SW480 (cell line): ENCODE measurements at places on chromosomes 6 and 20.

DNA sequence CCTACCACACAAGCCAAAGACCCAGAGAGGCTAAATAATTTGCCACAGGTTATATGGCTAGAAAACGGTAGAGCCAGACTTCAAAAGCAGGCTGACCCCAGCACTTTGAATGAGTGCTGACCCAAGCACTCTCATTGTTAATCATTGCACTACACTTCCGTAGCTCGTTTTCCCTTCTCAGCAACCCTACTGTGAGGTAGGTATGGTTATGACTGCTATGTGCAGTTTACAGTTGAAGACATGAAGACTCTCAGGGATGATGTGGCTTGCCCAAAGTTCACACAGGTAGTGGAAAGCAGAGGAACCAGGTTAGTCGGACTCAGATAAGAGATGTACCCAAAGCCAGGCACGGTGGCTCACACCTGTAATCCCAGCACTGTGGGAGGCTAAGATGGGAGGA, 33.5 kb upstream of the RIMS4 start:
- no peak for DNase-seq

DNA sequence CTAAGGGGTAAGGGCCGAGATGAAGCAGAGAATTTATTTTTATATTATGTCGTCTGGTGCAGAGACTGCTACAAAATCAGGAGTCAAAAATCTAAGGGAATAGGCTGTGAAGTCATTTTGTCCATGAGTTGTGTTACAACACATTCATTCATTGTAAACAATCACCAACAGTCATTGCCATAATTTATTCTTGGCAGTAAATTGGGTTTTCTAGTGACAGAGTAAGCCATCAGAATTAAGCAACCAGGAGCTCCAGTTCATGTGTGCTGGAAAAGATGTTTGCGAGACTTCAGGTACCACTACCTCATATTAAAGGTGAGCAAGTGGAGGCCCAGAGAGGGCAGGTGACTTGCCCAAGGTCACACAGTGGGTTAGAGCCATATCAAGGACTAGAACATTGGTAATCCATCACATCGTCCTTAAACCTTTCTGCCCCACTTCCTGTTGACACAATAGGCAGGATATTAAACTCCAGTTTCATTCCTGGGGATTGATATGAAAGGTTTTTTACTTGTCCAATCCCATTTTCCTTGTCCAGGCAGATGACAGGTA, 46.0 kb downstream of the E2F3 start:
- DNase-seq, result no peak

- DNase-seq, result no peak
Observed at GRCh38 chr6:8020083-8020482, 44.1 kb downstream of the BLOC1S5 start.

GRCh38 chr6:81376745-81377144, 375.7 kb downstream of the TENT5A start:
- no peak for DNase-seq

- DNase-seq, result no peak
Observed at GRCh38 chr6:71289802-71290175, 1.2 kb downstream of the OGFRL1 start.

DNA sequence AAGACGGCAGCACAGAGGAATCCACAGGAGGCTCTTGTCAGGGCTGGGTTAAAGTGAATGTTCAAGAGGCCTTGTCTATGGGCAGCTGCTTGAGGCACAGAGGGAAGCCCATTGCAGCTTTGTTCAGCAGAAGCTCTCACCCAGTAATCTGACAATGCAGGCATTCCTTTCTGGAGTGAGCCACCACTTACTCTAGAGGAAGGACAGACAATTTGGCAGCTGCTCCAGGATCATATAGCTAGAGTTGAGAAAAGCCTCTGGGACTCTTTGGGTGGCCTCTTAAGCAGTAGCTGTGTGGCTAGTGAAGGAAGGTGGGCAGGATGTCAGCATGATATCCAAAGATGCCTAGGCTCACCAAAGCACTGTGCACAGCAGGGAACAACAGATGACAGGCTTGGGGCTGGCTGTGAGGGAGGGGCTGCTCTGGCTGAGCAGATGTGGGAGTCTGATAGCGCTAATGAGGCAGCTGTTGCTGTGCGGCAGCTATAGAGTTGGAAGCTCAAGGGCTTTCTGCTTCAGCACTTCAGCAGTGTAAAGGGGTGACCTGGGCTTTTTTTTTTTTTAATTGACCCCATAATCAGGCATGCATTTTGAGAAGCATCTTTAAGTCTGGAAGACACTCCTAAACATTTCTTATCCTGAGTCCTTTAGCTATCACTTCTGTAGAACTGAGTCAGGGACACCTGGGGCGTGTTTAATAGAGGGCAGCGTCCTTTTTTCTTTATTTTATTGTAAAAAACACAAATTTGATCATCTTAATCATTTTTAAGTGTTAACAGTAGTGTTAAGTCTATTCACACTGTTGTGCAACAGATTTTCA, 27.2 kb downstream of the CMTR1 start:
- DNase-seq, result no peak

- DNase-seq, result no peak
Observed at GRCh38 chr6:13135152-13135551, 193.2 kb downstream of the TBC1D7 start.

DNA sequence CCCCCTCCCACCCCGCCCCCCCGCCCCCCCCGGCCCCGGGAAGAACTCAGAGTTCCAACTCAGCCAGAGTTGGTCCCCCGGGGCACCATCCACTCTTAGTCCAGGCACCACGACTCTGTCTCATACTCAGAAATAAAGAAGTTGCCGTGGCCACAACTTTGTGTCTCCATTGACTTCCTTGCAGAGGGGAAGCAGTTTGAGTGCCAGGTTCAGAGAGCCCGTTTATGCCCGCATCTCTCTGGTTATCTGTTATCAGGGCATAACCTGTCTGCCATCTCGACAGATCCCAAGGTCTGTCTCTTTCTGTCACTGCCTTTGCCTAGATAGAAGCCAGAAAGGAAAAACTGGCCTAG, 605 bp downstream of the CDC5L start:
- peak; percentile 11 for DNase-seq

- peak; percentile 56 for DNase-seq
Observed at GRCh38 chr6:4732691-4733315, 43.4 kb upstream of the CDYL start.

GRCh38 chr6:22921828-22922227, 352.5 kb downstream of the HDGFL1 start:
- no peak for DNase-seq

- DNase-seq, result peak; percentile 78
Observed at GRCh38 chr20:41692479-41693135, 74.4 kb upstream of the CHD6 start.

GRCh38 chr20:14336686-14337085, 726 bp downstream of the FLRT3 start:
- peak; percentile 38 for DNase-seq

- no peak for DNase-seq
Observed at GRCh38 chr20:20226554-20226953, 141.3 kb upstream of the INSM1 start.

- no peak for DNase-seq
Observed at GRCh38 chr6:54810147-54810546, 36.4 kb upstream of the FAM83B start.

DNA sequence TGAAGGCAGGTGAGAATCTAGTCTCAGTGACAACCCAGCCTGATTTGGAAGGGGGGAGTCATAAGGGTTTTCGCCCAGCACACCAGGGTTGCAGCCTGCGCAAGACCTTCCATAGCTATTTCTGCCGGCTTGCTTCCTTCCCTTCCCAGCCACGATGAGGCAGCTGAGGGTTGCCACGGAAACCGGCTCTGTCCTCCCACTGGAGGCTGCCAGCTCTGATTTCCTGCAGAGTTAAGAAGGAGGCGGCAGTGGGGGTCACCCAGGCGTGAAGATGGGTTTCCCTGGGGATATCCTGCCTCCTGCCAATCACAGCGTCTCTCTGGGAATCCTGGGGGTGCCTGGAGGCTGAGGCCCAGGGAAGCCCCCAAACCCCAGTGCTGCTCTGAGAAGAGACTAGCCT, 23.1 kb upstream of the KCNB1 start:
- no peak for DNase-seq

GRCh38 chr6:53943395-53943794, 148.6 kb downstream of the LRRC1 start:
- no peak for DNase-seq

DNA sequence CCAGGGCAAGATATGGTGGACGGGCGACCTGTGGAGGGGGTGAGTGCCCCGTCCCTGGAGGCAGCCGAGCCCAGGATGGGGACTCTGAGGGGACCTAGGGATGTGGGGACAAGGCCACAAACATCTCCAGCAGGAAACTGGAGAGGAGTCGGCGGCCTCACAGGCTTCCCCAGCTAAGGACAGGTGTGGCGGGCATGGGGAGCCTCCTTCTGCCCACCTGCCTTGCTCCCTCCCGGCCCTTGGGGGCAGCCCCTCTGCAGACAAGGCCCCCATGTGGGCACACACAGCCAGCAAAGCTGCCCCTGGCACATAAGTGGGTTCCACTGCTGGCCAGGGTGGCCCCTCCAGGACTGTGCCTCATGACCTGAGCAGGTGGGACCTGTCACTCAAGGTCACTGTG, 4.6 kb downstream of the CHRNA4 start:
- DNase-seq, result no peak

- DNase-seq, result no peak
Observed at GRCh38 chr20:19257865-19258264, 45.4 kb downstream of the SLC24A3 start.

- DNase-seq, result no peak
Observed at GRCh38 chr20:38237381-38237780, 23.2 kb downstream of the KIAA1755 start.

GRCh38 chr6:13139119-13139518, 189.2 kb downstream of the TBC1D7 start:
- no peak for DNase-seq

DNA sequence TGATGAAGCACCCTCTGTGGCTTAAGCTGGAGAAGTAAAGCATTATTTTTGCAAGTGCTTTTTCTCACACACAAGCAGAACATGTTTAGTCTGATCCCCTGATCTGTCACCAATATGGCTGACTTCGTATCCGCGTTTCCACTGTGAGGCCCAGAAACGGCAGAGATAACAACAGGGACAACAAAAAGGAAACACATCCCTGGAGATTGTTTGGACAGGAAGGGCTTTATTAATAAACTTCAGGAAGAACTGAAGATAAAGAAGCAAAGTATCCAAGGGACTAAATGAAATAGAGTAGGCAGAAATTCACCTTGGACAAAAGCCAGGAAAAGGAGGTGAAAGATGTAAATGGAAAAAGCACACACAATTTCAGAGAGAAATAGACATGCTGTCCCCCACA, 49.2 kb downstream of the RARS2 start:
- DNase-seq, result no peak

DNA sequence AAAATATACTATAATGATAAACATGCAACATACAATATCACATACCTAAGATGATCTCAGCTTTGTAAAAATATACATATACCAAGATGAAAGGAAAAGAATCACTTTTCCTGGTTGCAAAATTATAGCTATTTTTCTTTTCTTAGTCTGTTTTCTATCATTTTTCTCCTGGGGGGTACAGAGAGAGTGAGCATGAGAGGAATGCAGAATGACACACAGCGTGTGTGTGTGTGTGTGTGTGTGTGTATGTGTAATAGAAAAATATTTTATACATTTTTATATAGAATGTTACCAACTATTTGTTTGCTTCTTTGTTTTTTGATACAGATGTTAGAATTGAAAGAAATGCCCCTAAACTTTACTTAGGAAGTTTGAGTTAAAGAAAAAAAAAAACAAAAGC, 64.3 kb downstream of the FAM83B start:
- DNase-seq, result no peak

- no peak for DNase-seq
Observed at GRCh38 chr6:161242113-161242512, 31.7 kb downstream of the AGPAT4 start.

DNA sequence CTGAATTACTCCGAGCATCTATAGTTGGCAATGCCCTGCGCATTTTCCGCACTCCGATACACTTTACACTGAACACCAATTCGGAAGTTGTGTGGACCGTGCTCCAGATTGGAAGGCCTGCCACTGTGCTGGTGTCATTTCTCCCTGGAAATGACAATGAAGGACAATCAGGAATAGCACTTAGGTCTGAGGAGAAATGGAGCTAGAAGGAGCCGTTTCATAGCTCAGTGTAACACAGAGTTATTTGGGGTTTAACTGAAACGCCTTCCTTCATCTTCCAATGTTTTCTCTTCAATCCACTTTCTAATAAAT, 501 bp upstream of the PLA2G7 start:
- DNase-seq, result no peak

- DNase-seq, result peak; percentile 39
Observed at GRCh38 chr6:16238057-16238962, at the start of gene GMPR. Gene GMPR, plus strand, starts transcription at chr6:16238587. Its CDS starts 107 bp downstream, at chr6:16238694.

GRCh38 chr20:36390719-36391415, 84.7 kb downstream of the DLGAP4 start:
- no peak for DNase-seq

DNA sequence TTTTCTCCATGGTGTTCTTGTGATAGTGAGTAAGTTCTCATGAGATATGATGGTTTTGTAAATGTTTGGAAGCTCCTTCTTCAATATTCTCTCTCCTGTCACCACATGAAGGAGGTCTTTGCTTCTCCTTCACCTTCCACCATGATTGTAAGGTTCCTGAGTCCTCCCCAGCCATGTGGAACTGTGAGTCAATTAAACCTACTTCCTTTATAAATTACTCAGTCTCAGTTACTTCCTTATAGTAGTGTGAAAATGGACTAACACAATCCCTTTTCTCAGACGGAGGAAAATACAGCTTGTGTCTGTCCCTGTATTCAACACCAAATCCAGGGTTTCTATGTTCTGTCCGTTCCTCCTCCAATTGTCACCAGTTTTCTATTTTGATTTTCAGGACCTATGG, 181.0 kb downstream of the ALDH8A1 start:
- DNase-seq, result no peak

- DNase-seq, result no peak
Observed at GRCh38 chr6:16044211-16044643, 84.7 kb upstream of the MYLIP start.

DNA sequence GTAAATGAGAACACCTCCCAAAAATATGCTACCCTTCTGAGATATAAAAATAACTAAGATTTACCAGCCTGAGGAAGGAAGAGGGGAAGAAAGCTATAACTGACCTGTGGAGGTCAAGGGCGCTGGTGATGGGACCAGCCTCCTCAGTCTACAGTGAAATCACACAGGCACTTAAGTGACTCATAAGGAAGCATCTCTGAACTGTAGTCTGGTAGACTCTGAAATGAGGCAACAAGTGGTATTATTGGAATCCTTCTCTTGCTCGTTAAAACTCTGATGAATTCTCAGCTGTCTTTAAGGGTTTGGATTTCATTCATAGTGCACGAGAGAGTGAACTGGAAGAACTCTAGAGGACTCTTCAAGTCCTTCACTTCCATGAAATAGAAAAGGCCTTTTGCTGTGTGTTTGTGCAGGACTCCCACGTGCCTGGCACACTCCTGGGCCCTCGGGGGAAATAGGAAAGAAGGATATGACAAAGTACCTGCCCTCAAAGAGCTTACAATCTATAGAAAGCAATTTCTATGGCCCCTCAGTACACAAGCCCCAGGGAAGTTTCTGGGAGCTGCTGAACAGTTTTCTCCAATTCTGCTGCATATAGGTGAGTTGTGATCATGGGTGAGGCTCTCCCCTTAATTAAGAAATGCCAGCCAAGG, 231.8 kb upstream of the RREB1 start:
- DNase-seq, result peak; percentile 25
